ENCODE measurements at places on chromosomes 1 and 21.

- no peak for DNase-seq
Measured at GRCh38 chr1:43171312-43171875, 696 bp downstream of the EBNA1BP2 start.

DNA sequence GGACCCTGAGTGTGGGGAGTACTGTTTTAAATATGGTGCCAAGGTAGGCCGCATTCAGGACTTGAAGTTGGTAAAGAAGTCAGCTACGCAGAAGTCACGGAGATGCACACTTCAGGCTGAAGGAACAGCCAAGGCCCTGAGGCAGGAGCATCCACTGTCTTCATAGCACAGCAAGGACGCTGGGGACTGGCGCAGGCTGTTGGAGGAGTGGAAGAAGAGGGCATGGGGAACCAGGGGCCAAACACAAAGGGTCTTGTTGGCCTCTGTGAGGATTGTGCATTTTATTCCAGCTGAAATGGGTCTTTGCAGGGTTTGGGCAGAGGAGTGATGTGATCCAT, 16.6 kb downstream of the DNAJC16 start:
- no peak for DNase-seq

DNA sequence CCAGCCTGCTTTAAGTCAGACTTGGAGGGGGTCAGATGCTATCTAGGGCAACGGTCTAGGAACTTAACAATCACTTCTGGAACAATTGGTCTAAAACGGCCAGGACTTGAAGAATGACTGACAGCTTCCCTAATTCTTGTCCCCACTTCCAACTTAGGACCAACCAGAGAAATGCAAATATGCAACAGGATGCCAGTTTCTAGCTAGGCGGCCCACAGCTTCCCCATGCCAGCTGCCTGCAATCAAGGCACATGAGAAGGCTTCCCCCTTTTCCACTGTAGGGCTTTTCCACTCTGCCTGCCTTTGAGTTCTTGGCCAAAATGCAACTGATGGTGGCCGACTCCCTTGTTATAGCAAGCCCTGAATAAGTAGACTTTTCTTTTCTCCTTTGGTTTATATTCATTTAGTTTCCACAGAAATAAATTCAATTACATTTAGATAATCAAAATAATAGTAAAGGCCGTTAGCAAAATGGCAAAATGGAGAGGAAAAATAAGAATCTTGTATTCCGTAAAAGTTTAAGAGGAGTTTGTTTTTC, 80.9 kb downstream of the BACH1 start:
- DNase-seq, result no peak

DNA sequence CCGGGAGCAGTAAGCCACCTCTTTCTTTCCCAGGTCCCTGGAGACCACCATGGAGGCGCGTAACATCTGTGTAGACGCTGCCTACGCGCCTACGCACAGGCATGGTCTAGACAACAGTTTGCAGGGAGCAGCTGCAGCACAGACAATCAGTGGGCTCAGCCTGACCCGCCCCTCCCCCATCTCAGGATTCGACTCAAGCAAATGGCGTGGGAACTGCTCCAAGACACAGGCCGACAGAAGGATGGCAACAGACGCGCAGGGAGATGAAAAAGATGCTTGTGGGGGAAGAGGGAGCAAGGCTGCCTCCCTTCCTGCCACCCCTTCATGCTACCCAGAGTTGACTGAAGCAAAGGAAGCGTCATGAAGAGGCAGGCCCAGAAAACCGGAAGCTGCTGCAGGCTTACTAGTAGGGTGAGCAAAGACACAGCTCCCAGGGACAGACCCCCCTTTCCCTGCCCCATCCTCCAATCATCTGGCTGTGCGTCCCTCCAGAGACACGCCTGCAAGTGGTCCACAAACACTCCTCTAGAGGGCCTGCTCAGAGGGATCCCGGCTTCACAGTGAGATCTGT, 19.5 kb downstream of the STK40 start:
- DNase-seq, result no peak

- no peak for DNase-seq
Measured at GRCh38 chr1:19472174-19472573, 13.2 kb downstream of the CAPZB start.

GRCh38 chr1:203518541-203518940, 24.6 kb downstream of the OPTC start:
- no peak for DNase-seq

Measured in PC-9 (cell line).